ENCODE measurements at places on chromosomes 7 and 10. TPM values are rescaled to one million over a fixed set of nuclear protein-coding genes. Genes with fewer than 3 reads are reported as not detected.

DNA sequence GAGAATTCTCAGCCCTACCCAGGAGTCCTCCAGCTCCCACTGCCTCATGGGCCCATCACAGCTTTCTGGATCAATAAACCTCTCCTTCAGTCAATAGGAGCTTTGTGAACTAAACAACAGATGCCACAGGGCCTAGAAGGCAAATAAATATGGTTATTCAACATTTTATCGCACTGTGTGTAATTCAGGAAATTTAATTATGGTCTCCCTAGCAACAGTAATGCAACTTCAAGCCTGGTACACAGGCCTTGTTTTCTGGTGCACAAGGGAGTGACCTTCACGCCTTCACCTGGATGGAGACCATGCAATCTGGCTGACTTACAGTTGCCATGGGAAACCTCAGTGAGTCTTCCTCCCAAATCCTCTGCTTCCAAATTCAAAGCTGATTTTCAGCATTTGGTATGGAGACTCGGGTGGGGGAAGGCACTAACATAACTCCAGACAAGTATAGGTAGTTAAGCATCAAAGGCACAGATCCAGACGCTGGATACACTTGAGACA is 441.0 kb upstream of the NPVF start:
- H3K4me3 ChIP-seq, result no peak overlapping the region
- H3K36me3 ChIP-seq, result no peaks in the 10 kb centered on the region
- H3K27me3 ChIP-seq, result no peaks in the 10 kb centered on the region
- no peak for DNase-seq

DNA sequence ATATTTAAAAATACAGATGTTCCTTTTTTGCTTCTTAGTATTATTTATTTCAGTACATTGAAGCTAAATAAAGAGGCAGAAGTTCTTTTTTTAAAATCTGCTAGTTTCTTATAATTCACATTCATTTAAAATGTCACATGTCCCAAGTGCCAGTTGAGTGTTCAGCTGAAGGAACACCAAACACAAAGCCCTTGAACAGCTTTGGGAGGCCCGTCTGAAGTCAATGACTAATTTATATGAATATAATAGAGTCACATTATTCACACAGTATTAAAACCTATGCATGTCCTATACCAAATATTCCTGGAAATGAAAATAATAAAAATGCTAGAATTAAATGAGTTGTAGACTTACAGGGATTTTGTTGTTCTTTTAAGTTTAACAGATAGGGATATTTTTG is 70.3 kb downstream of the GNAI1 start:
- no peak overlapping the region for H3K4me3 ChIP-seq
- H3K36me3 ChIP-seq, result peaks cover 42% of the 10 kb centered on the region
- no peaks in the 10 kb centered on the region for H3K27me3 ChIP-seq
- peaks cover 19% of the 10 kb centered on the region for H3K4me1 ChIP-seq
- no peak for DNase-seq

- H3K4me3 ChIP-seq, result no peak overlapping the region
- H3K36me3 ChIP-seq, result no peaks in the 10 kb centered on the region
- H3K27ac ChIP-seq, result no peak overlapping the region
- peak; percentile 6 for DNase-seq
Measured at GRCh38 chr7:142880876-142881505, 4.6 kb downstream of the TRPV6 start.

DNA sequence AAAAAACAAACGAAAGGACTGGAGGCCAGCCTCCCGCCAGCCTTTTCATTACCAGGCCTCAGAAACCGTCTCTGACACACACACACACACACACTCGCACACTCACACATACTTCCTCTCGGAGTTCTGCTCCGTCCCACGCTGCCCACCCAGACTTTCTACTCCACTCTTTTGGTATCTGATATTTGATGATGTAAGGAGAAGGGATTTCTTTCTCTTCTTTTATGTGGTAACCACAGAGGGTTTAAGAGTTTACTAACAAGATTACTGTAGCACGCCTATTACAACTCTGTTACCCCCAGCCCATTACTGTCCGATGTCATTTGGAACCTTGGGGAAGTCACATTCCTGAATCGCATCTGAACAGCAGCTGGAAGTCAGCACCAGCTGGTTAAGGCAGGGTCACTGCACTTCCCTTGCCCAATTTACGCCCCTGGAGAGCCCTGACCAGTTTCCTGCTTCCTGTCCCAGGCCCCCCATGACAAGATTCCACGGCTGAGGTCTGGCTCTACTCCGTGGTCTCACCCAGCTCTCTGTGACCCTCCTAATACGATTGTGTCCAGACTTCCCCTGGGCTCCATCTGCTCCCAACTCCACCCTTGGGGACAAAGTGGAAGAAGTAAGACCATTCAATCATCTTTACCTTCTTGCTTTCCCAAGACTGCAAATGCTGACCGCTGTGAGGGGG is 1.1 kb downstream of the DENND2A start:
- peak overlapping the region; percentile 88 for H3K4me3 ChIP-seq
- H3K36me3 ChIP-seq, result no peaks in the 10 kb centered on the region
- H3K4me1 ChIP-seq, result peaks cover 25% of the 10 kb centered on the region
- H3K27me3 ChIP-seq, result peaks cover 16% of the 10 kb centered on the region

DNA sequence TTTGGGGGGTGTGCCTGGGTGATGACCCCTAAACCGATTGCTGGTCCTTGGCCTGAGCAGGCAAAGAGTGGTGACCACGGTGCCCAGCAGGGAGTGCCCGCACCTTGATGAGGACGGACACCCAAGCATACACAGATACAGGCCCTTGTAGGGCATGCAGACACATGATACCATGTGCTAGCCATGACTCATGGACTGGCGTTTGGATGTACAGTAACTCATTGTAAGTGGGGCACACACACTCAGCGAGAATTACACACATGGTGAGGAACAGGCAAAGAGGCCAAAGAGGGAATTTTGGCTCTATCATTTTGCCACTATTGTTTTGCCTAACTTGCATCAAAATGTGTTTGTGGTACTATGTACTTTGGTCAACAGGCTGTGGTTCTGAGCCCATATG is 24.1 kb downstream of the KAZALD1 start:
- H3K27me3 ChIP-seq, result peaks cover 62% of the 10 kb centered on the region
- H3K36me3 ChIP-seq, result no peaks in the 10 kb centered on the region
- no peak overlapping the region for H3K27ac ChIP-seq
- no peak for DNase-seq
- no peak overlapping the region for H3K4me3 ChIP-seq
- peaks cover 5% of the 10 kb centered on the region for H3K4me1 ChIP-seq

DNA sequence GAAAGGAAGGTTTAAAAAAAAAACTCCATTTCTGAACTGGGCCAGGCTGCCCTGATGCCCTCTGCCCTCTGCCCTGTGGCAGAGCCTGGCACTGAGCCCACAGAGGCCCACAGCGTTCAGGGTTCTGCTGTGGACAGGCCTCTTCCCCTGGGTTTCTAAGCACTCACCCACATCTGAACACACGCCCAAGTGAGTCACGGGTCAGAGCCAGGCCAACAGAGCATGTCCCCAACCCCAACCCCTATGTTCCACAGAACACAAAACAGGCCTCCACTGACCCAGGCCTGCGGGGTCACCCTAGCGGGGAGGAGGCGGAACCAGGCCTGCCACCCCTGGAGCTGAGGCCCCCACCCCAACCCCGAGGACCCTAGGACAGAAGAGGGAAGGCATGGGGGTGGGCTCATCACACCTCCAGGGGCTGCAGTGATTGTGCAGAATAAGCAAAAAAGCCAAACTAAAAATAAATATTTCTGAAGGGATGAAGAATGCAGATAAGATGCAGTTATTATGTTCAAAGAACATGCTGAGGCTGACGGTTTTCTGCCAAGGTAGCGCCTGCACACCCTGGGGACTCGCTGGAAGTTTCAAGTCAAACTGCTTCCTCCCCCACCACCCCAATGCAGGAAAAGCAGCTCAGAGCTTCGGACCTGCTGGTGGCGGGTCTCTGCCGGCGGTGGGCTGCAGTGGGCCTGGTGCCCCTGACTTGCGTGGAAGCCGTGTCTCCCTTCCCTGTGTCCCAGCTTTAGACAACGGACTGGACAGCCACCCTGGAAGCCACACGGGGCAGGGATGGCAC is 5.4 kb downstream of the WDR86 start:
- no peak overlapping the region for H3K27ac ChIP-seq
- no peaks in the 10 kb centered on the region for H3K36me3 ChIP-seq
- peaks cover 21% of the 10 kb centered on the region for H3K4me1 ChIP-seq
- peaks cover 41% of the 10 kb centered on the region for H3K27me3 ChIP-seq

DNA sequence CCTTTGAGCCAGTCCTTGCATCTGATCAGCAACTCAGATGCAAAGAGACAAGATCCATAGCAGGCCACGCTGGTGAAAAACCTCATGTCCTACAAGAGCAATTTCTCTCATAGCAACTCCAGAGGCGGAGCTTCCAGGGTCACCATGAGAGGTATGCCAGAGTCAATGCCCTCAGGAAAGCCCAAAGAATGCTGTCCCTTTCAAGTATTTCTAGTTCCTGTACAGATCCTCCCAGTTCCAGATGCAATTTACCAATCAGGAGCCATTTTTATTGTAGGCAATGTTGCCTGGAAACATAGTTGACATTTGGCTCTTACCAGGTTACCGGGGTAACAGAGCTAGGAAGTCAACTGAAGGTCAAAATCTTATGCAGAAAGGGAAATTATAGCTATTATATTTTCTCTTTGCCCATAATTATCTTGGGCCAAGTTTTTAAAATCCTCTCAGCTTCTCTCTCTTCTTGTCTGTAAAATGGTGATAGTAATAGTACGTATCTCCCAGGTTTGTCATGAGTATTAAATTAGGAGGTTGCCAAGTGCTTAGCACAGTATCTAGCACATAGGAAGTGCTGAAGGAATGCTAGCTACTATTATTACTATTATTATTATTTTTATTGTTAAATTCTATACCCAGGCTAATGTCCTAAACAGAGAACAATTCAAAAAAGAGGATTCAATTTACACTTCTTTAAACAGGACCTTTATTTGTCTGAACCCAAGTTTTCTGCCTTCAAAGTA is 46.3 kb upstream of the TM9SF3 start:
- no peaks in the 10 kb centered on the region for H3K4me1 ChIP-seq
- peaks cover 17% of the 10 kb centered on the region for H3K27me3 ChIP-seq
- no peak overlapping the region for H3K4me3 ChIP-seq
- DNase-seq, result no peak
- H3K36me3 ChIP-seq, result no peaks in the 10 kb centered on the region

GRCh38 chr10:36574207-36574606 is 551.2 kb upstream of the ANKRD30A start:
- no peaks in the 10 kb centered on the region for H3K4me1 ChIP-seq
- H3K27ac ChIP-seq, result no peak overlapping the region
- no peak for DNase-seq
- H3K27me3 ChIP-seq, result no peaks in the 10 kb centered on the region
- H3K36me3 ChIP-seq, result no peaks in the 10 kb centered on the region

DNA sequence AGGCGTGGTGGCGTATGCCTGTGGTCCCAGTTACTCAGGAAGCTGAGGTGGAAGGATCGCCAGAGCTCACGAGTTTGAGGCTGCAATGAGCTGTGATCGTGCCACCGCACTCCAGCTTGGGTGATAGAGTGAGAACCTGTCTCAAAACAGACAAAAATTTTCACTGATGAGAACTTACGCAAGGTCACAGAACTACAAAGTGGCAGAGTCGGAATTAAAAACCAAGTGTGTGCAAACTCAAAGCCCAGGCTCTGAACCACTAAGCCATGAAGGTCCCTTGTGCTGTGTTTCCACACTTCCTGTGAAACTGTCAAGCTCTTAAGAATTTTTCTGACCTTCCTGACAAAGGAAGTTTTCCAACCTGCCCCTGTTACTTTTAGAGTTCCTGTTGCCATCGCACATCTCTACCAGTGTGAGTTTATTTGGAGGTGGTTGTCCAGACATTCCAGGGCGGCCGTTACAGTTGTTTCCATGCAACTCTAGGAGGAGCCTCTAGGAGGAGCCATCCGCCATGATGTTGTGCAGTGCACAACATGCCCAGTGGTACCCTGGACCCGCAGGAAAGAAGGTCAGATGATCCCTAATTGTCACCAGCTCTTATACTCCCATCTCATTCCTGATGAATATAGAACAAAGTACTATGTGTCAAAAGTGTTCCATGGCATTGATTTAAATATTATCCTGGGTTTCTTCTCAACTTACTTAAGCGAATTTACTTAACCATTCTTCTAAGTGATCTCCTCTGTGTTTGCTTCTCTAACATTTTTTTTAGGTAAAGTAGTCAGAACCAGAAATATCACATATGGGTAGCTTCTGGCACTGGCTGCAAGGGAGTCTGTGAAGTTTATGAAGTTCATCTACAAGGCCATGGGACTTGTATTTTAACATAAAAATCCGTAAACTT is 49.0 kb upstream of the LYZL1 start:
- no peak for DNase-seq
- H3K4me1 ChIP-seq, result no peaks in the 10 kb centered on the region
- H3K36me3 ChIP-seq, result no peaks in the 10 kb centered on the region
- peaks cover 20% of the 10 kb centered on the region for H3K27me3 ChIP-seq

- no peaks in the 10 kb centered on the region for H3K27me3 ChIP-seq
- H3K27ac ChIP-seq, result no peak overlapping the region
- no peaks in the 10 kb centered on the region for H3K4me1 ChIP-seq
- no peak for DNase-seq
- H3K36me3 ChIP-seq, result 0 out of 2 replicates have a peak, but pooled peaks cover 4% of the 10 kb centered on the region
Measured at GRCh38 chr10:93672022-93672678, 30.2 kb downstream of the FRA10AC1 start.

DNA sequence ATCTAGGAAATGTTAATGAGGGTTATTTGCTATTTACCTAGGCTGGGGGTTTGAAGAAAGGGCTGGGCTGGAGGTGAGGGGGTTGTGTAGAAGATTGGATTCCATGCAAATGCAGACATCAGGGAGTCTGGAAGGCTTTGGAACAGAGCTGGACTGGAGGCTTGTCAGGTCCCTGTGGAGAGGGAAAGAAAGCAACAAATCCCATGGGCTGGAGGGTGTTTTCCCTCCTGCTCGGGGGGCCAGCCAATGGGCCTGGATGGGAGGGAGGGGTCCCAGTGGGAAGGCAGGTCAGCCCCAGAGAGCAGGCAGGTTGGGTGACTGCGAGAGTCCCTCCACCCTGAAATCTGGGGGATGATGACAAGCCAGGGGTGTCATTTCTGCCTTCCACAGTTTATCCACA is 431.8 kb downstream of the RPS24 start:
- H3K4me3 ChIP-seq, result no peak overlapping the region
- H3K36me3 ChIP-seq, result no peaks in the 10 kb centered on the region
- H3K27ac ChIP-seq, result no peak overlapping the region
- no peak for DNase-seq

LLCFC1 gene
- not detected for total RNA-seq

HTR7 gene
- total RNA-seq, result 0.53 TPM

MMRN2 gene
- total RNA-seq, result 0.67 TPM

EPHB4 gene
- total RNA-seq, result 8.0 TPM

STARD3NL gene
- 54.2 TPM for total RNA-seq

ZNF853 gene
- not detected for total RNA-seq

MARVELD1 gene
- total RNA-seq, result 89.9 TPM

ARHGEF5 gene
- not detected for total RNA-seq

MINDY4 gene
- 2.5 TPM for total RNA-seq

GIMAP6 gene
- total RNA-seq, result not detected

Measured in HFFc6 (cell line).